ENCODE measurements at places on chromosomes 5 and 9. TPM values are rescaled to one million over a fixed set of nuclear protein-coding genes. Genes with fewer than 3 reads are reported as not detected.

DNA sequence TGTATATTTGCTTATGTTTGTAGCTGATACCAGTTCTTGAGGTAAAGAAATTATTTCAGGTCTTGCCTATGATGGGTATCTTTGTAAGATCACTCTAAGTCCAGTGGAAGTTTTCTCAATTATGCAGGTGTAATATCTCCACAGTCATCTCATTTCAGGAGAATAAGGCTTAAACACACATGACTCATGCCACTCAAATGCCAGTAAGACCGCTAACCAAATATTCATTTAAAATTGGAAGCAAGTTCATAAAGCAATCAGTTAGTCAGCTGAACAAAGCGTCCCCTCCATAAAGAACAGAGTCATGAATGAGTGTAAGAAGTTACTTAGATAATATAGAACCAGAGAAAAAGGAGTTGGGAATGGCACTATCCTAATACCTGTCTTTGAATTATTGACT is 248.7 kb downstream of the LURAP1L start:
- DNase-seq: peak; percentile 2
- H3K4me3 ChIP-seq: no peak overlapping the region
- no peaks in the 10 kb centered on the region for H3K4me1 ChIP-seq
- peaks cover 2% of the 10 kb centered on the region for H3K27me3 ChIP-seq
- H3K36me3 ChIP-seq: no peaks in the 10 kb centered on the region

DNA sequence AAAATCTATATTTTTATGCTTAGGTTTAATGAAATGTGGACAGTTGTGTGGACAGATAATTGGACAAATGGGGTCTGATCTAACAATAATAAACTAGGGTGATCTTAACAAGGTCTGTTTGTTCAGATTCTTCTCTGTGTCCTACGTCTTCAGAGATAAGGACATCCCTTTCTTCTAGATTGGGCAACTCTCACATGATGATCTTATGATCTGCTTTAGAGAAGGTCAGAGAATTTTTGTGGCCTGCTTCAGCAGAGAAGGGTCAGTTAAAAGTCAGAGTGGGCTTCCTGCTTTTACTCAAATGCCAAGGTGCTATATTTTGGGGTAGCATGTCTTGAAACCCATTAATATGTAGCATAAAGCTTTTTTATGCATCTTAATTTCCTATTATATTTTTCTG is 63.8 kb upstream of the RGMB start:
- H3K4me3 ChIP-seq: no peak overlapping the region
- no peaks in the 10 kb centered on the region for H3K36me3 ChIP-seq
- DNase-seq: no peak
- no peak overlapping the region for H3K27ac ChIP-seq

SLC4A9 gene
- not detected for total RNA-seq

GRCh38 chr5:9851458-9851857 is 221.3 kb upstream of the TAS2R1 start:
- no peak overlapping the region for H3K27ac ChIP-seq
- no peaks in the 10 kb centered on the region for H3K27me3 ChIP-seq
- H3K4me1 ChIP-seq: no peaks in the 10 kb centered on the region
- no peak overlapping the region for H3K4me3 ChIP-seq
- no peaks in the 10 kb centered on the region for H3K36me3 ChIP-seq
- DNase-seq: peak; percentile 96

HRCT1 gene
- 1.7 TPM for total RNA-seq

Measured in IMR-90 (cell line).